ENCODE measurements at places on chromosomes 12 and 14. TPM values are rescaled to one million over a fixed set of nuclear protein-coding genes. Genes with fewer than 3 reads are reported as not detected.

- H3K4me1 ChIP-seq = no peaks in the 10 kb centered on the region
- H3K4me3 ChIP-seq = no peak overlapping the region
- H3K27me3 ChIP-seq = no peaks in the 10 kb centered on the region
- no peaks in the 10 kb centered on the region for H3K36me3 ChIP-seq
These were observed 86.2 kb upstream of the SYT1 start for GRCh38 chr12:78778339-78778738.

- H3K27me3 ChIP-seq = no peaks in the 10 kb centered on the region
- no peaks in the 10 kb centered on the region for H3K4me1 ChIP-seq
- H3K36me3 ChIP-seq = no peaks in the 10 kb centered on the region
- H3K27ac ChIP-seq = no peak overlapping the region
- H3K4me3 ChIP-seq = no peak overlapping the region
These were observed 913.9 kb upstream of the SEL1L start for GRCh38 chr14:82447586-82447985.

DNA sequence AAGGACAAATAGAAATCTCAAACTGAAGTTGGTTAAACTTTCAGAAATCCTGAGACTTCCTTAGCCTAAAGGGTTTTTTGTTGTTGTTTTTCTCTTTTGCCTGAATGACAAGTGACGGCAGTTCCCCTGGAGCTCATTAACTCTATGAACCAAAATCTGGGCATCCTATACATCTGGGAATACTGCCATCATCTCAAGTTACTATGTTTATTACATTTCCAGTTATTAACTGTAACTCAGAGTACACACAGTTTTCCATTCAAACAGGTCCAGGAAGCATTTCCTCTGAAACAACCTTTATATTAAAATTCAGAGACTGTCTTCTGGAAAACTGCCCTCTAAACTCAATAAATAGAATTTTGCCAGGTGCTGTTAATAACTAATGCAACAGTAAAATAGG lies 55.6 kb upstream of the CDKL1 start:
- H3K36me3 ChIP-seq = peaks cover 43% of the 10 kb centered on the region
- H3K4me1 ChIP-seq = no peaks in the 10 kb centered on the region
- H3K27me3 ChIP-seq = no peaks in the 10 kb centered on the region
- no peak overlapping the region for H3K4me3 ChIP-seq
- no peak for DNase-seq
- H3K27ac ChIP-seq = no peak overlapping the region

DNA sequence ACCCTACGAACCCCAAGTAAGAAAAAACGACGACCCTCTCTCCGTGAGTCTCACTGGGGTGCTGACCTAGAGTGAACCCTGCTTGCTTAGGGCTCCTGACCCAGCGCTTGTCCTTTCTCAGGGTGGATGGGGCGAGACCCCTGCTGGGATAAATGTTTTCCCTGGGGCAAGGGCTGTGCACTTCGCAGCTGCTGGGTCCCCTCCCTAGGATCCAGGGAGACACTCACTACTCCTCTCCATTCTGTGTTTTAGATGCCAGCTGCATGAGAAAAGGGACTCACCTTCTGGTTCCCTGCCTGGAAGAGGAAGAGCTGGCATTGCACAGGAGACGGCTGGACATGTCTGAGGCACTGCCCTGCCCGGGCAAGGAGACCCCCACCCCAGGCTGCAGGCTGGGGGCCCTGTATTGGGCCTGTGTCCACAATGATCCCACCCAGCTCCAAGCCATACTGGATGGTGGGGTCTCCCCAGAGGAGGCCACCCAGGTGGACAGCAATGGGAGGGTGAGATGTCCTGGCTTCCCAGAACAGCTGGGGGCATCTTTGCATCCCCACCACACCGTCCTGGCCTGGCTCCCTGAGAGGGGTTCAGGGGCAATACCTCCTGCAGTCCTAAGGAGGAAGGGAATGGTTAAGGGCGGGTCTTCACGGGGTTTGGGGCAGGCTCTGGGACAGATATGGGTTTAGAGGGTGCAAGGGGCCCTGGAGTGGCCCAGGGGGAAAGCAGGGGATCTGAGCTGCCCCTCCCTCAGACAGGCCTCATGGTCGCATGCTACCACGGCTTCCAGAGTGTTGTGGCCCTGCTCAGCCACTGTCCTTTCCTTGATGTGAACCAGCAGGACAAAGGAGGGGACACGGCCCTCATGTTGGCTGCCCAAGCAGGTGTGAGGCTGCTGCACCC lies 663 bp downstream of the ANKRD33 start:
- no peak for DNase-seq
- H3K36me3 ChIP-seq = no peaks in the 10 kb centered on the region
- H3K4me1 ChIP-seq = no peaks in the 10 kb centered on the region

DNA sequence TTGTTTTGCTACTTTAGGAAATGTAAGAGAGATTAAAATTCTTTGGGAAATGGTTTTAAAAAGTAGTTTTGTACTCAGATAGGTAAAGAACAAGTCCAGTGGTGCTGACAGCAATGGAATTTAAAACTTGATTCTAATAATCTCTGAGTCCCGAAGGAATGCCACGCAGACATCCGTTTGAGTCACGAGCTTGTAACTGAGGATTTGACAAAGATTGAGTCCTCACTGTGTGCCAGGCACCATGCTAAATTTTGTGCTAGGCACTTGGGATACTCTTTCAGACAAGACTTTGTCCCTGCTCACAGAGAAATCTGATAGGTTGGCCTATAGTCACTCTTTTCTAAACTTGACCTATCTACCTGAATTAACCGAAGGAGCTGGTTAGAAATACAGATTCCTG lies 12.7 kb downstream of the FLRT2 start:
- H3K4me1 ChIP-seq = peaks cover 4% of the 10 kb centered on the region
- H3K27ac ChIP-seq = no peak overlapping the region
- DNase-seq = no peak

DNA sequence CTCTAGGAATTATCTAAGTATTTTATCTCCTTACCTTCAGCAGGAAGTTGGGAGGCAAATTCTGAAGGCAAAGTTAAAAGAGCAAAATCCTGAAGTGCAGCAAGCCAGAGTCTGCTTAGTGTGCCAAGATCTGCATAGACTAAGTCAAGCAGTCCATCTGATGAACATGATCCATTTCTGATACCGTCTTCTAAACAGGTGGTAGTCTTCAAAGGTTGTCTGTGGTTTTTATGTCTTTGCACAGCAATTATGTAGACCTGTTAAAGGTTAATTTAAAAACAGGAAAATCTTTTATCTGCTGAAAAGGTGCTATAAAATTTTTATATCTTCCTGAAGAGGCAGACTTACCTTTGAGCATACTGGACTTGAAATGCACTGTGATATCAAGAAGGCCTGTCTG lies 105.3 kb upstream of the HECTD1 start:
- H3K36me3 ChIP-seq = peaks cover 29% of the 10 kb centered on the region
- no peaks in the 10 kb centered on the region for H3K4me1 ChIP-seq
- no peak for DNase-seq
- H3K27me3 ChIP-seq = no peaks in the 10 kb centered on the region

GRCh38 chr14:23568600-23569331 lies 1.2 kb upstream of the AP1G2 start:
- no peak overlapping the region for H3K4me3 ChIP-seq
- no peak for DNase-seq
- H3K4me1 ChIP-seq = peaks cover 14% of the 10 kb centered on the region
- H3K27me3 ChIP-seq = no peaks in the 10 kb centered on the region
- H3K36me3 ChIP-seq = no peaks in the 10 kb centered on the region
- no peak overlapping the region for H3K27ac ChIP-seq

DNA sequence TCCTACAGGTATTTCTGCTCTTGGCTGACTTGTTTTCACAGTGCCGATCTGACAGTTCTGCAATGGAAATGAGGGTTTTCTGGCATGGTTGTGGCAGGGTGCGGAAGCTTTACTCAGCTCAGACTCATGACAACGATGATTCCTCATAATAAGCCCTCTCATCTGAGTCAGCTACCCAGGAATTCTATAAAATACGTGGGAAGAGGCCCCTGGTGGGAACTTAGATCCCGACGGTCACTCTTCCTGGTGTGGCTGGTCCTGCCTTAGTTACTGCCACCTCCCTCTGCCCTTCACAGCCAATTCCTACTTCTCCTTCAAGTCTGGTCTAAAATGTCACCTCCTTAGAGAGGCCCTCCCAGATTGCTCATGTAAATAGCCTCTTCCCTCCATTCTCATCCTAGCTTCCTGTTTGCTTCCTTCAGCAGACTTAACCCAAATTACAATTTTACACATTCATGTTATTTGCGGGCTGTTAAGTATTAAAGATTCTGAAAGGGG lies 104.2 kb upstream of the MAP1LC3B2 start:
- no peaks in the 10 kb centered on the region for H3K27me3 ChIP-seq
- H3K36me3 ChIP-seq = no peaks in the 10 kb centered on the region
- no peak for DNase-seq

DNA sequence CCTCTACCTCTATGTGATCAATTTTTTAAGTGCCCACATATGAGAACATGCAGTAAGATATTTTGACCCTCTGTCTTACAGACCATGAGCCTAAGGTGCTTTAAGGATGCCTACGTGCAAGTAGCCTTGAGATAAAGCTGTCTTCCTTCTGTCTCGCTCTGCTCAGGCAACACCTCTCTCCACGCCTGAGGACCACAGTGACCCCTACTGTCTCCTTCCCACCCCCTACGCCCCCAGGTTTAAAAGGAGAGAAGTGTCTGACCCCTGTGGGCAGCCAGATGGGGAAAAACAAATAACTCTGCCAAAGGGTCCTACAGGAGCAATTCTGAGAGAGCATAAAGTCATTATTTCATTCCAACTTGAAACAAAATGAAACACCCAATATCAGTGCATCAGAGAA lies 286.4 kb upstream of the TMEM132C start:
- no peaks in the 10 kb centered on the region for H3K27me3 ChIP-seq
- no peaks in the 10 kb centered on the region for H3K4me1 ChIP-seq
- H3K36me3 ChIP-seq = no peaks in the 10 kb centered on the region

DNA sequence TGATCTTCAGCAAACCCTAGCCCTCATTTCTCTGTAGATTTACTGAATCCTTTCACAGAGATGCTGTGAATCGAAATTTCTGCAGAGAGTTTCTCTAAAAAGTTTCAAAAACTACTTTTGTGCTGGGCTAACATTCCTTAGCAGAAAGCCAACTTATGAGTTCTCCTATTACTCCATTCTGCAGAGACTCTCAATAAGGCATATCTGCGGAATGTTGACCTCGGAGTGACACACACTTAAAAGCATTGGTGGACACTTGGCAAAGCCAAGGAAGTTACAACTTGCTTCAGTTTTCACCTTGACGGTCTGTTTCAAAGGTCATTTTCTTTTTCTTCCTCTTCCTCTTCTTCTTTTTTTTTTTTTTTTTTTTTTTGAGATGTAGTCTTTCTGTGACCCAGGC lies 75.8 kb downstream of the WIF1 start:
- no peak overlapping the region for H3K4me3 ChIP-seq
- DNase-seq = peak; percentile 28
- no peaks in the 10 kb centered on the region for H3K36me3 ChIP-seq
- no peak overlapping the region for H3K27ac ChIP-seq
- H3K4me1 ChIP-seq = peaks cover 4% of the 10 kb centered on the region

- H3K36me3 ChIP-seq = peaks cover 8% of the 10 kb centered on the region
- H3K4me1 ChIP-seq = no peaks in the 10 kb centered on the region
- H3K4me3 ChIP-seq = no peak overlapping the region
- H3K27me3 ChIP-seq = no peaks in the 10 kb centered on the region
These were observed 36.5 kb upstream of the CERS5 start for GRCh38 chr12:50203691-50204090.

DNA sequence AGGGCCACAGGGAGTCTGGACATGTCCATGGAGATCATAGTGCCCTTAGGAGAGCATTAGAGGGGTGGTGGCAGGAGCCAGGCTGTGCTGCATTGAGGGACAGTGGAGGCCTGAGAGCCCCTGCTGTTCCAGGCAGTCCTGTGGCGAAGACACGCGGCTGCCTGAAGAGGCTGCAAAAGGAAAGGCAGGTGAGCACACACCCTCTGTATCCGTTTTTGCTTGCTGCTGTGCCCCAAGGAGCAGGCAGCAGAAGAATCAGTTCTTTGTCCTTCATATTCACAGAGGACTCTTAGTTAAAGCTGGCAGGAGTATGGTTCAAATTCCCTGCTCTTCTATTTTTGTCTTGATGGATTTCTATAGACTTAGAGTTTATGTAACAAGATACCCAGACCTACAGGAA lies 4.5 kb downstream of the SLC35E3 start:
- H3K4me3 ChIP-seq = no peak overlapping the region
- DNase-seq = no peak
- peaks cover 16% of the 10 kb centered on the region for H3K36me3 ChIP-seq
- H3K4me1 ChIP-seq = peaks cover 18% of the 10 kb centered on the region

DNA sequence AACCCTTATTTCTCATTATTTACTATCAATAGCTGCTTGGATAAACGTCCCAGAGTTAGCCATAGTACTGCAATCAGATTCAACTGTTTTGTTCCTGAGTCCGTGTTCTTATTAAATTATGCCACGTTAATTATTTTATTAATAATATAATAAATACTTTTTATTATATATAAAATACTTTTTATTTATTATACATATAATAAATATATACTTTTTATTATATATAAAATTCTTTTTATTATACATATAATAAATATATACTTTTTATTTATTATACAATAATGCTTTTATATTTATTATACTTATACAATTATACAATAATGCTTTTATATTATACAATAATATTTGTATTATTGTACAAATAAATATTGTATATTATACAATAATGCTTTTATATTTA lies 11.1 kb downstream of the STRAP start:
- H3K4me1 ChIP-seq = peaks cover 6% of the 10 kb centered on the region
- peaks cover 42% of the 10 kb centered on the region for H3K36me3 ChIP-seq
- H3K27ac ChIP-seq = no peak overlapping the region
- H3K4me3 ChIP-seq = no peak overlapping the region
- no peak for DNase-seq

- H3K36me3 ChIP-seq = no peaks in the 10 kb centered on the region
- DNase-seq = no peak
- no peaks in the 10 kb centered on the region for H3K4me1 ChIP-seq
- no peaks in the 10 kb centered on the region for H3K27me3 ChIP-seq
- H3K4me3 ChIP-seq = no peak overlapping the region
- H3K27ac ChIP-seq = no peak overlapping the region
These were observed 746.5 kb downstream of the SLC6A15 start for GRCh38 chr12:84165998-84166571.

GRCh38 chr14:24940213-24940783 lies 109.6 kb downstream of the STXBP6 start:
- no peaks in the 10 kb centered on the region for H3K27me3 ChIP-seq
- peaks cover 37% of the 10 kb centered on the region for H3K4me1 ChIP-seq
- no peak for DNase-seq
- H3K36me3 ChIP-seq = no peaks in the 10 kb centered on the region
- no peak overlapping the region for H3K4me3 ChIP-seq

GRCh38 chr12:57693659-57694458 lies at the start of gene OS9:
Gene OS9, plus strand, starts transcription at chr12:57694132. Its CDS starts 30 bp downstream, at chr12:57694162.
- H3K27ac ChIP-seq = peak within 1 kb of the TSS; percentile 85
- peak within 1 kb of the TSS; percentile 96 for H3K4me3 ChIP-seq
- DNase-seq = peak; percentile 99
- no peaks in the 10 kb centered on the region for H3K27me3 ChIP-seq

DNA sequence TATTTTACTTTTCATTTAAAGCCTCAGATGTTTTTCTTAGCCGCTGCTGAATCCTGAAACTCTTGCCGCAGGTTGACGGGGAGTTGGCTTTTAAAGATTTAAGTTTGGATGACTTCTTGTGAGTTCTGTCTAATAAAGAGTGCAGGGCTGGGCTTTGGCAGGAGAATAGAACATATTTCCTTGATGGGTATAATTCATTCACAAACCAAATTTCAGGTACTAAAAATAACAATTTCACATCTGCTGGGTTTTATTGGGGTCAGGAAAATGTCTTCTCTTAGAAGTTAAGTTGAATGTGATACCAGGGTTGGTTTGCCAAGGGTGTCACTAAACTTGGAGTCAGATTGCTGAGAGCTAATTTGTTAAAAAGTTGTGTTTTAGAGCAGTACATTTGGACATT lies 9.7 kb downstream of the SP1 start:
- peak overlapping the region; percentile 53 for H3K27ac ChIP-seq
- H3K27me3 ChIP-seq = no peaks in the 10 kb centered on the region
- no peaks in the 10 kb centered on the region for H3K36me3 ChIP-seq
- DNase-seq = no peak

Gene TMEM121
- 6.8 TPM for total RNA-seq

Gene WNT5B
- total RNA-seq = 206 TPM

Gene GALNT9
- 0.18 TPM for total RNA-seq

Gene FAM222A
- 42.9 TPM for total RNA-seq

Gene GALNT8
- total RNA-seq = 8.1 TPM
